ENCODE measurements at places on chromosomes 5 and 9. TPM values are rescaled to one million over a fixed set of nuclear protein-coding genes. Genes with fewer than 3 reads are reported as not detected.

DNA sequence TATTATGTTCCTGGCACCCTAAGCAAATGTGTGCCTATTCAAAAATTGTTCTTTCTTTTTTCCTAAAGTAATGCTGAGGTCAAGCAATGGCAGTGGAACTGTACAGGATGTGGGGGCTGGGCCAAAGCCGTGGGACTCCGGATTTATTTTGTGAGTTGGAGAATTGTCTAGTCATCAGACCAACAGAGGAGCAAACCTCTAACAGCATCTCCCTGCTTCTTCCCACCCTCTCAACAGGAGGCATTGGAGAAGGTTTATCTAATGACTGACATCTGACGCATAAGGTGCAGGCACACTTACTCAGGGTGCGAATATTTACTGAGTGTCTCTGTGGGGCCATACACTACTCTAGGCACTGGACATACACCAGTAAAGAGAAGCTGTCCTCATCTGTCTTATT, 38.6 kb downstream of the MARCHF11 start:
- DNase-seq: no peak

Gene DBH
- not detected for total RNA-seq

Gene OTULINL
- 6.0 TPM for total RNA-seq

DNA sequence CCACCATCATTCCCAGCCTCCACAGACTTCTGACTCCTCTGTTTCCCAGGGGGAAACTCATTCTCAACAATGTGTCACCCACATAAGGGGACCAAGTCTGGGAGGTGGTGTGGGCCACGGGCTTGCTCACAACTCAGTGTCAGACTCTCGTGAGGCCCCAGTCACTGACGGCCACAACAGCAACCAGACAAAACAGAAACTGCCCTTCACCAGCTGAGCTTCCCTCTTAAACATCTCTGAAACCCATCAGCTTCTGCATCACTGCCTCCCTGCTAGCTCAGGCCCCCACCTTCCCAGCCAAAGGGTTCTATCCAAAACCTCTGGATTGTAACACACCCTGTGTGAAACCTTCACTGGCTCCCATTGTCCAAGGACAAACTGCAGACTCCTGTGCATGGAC, 273.4 kb downstream of the CDK5RAP2 start:
- DNase-seq: no peak

Gene CLIC3
- total RNA-seq: 1.1 TPM

GRCh38 chr5:134451936-134452505, 40.3 kb upstream of the CDKN2AIPNL start:
- no peak for DNase-seq

Gene COL15A1
- 58.3 TPM for total RNA-seq

Gene CDH9
- total RNA-seq: not detected

- DNase-seq: no peak
Observed at GRCh38 chr9:89225587-89225986, 47.0 kb upstream of the SHC3 start.

DNA sequence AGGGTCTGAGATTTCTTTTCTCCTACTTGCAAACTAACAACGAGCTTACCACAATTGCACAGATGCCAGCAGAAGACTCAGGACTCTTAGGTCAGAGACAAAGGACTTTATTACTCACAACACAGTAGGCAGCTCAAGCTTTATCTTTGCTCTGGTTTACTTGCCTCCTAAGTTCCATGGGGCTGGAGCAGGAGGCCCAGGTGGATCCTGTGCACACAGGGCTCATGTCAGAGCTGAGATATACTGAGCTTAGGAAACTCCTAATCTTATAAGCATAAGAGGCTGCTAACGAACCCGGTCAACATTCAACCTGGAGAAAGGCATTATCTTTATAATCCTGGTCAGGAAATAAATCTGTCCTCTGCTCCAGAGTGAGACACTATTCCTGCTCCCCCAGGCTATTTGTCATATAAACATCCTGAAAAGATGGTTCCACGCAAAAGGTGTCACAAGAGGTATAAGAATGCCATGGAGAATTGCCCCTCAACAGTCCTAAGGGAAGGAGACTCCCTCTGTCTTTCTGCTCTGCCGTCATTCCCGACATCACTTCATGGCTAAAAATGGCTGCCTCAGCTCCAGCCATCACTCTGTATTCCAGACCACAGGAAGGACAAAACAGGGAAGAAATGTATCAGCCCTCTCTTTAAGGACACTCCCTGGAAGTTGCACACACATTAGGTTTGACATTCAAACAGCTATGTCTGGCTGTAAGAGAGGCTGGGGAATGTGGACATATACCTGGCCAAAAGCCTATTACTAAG, 16.2 kb downstream of the DUSP1 start:
- DNase-seq: no peak

Gene PHF24
- total RNA-seq: 0.22 TPM

GRCh38 chr9:12503606-12504122, 189.5 kb upstream of the TYRP1 start:
- no peak for DNase-seq

GRCh38 chr5:81572201-81572600, 178.3 kb upstream of the ACOT12 start:
- DNase-seq: no peak

GRCh38 chr9:136013524-136014034, 52.4 kb upstream of the UBAC1 start:
- peak; percentile 41 for DNase-seq

Gene KCTD16
- 0.03 TPM for total RNA-seq

DNA sequence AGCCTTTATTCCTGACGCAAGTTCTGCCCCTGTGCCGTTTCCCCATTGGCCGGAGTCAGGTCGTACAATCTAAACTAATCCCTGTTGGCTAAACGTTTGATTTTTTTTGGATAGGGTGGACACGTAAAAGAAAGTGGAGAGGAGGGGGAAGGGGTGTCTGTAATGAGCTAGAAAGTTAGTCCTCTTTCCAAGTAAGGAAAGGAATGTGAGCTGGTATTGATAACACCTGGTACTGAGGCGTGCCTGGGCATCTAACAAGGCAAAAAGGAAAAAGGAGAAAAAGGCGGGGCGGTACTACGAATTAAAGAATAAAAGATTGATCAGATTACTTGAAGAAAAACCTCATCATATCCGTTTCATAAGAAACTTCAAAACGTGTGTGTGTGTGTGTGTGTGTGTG, 665.2 kb downstream of the ANXA1 start:
- no peak for DNase-seq

- peak; percentile 73 for DNase-seq
Observed at GRCh38 chr5:76403766-76404222, 709 bp downstream of the IQGAP2 start.

Gene TMEM232
- 1.4 TPM for total RNA-seq

- no peak for DNase-seq
Observed at GRCh38 chr5:8892926-8893325, 652.9 kb downstream of the SEMA5A start.

GRCh38 chr9:112044186-112044585, 130.9 kb downstream of the SUSD1 start:
- DNase-seq: no peak

- DNase-seq: no peak
Observed at GRCh38 chr5:12392246-12392645, 488.0 kb upstream of the CTNND2 start.

Data from Right ventricle myocardium inferior (tissue), 1 donor.